ENCODE measurements at places on chromosomes 1 and 21.

- peak; percentile 27 for DNase-seq
Observed at GRCh38 chr1:62998845-62999649, 215.1 kb downstream of the ATG4C start.

DNA sequence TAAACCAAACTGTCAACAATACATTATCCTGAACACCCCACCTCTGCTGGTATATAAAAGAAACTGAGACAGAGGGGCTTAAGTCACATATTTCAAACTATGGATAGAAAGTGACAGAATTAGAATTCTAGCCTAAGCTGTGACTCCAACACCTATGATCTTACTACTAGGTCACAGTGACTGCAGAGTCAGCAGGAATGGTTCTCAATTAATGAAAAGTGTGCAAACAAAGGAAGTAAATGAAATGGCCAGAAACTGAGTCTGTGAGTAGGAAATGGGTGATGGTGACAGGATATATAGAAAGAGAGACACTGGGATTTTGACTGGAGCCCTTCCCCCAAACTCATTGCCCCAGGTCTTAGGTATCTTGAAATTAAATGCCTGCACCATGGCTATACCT is 38.7 kb upstream of the SDC3 start:
- DNase-seq, result no peak

- no peak for DNase-seq
Observed at GRCh38 chr1:199815947-199816346, 211.6 kb upstream of the NR5A2 start.

GRCh38 chr1:70361727-70362398 is 7.3 kb upstream of the ANKRD13C start:
- no peak for DNase-seq

All from NCI-H1417 (cell line).